ENCODE measurements at places on chromosomes 5 and 9.

DNA sequence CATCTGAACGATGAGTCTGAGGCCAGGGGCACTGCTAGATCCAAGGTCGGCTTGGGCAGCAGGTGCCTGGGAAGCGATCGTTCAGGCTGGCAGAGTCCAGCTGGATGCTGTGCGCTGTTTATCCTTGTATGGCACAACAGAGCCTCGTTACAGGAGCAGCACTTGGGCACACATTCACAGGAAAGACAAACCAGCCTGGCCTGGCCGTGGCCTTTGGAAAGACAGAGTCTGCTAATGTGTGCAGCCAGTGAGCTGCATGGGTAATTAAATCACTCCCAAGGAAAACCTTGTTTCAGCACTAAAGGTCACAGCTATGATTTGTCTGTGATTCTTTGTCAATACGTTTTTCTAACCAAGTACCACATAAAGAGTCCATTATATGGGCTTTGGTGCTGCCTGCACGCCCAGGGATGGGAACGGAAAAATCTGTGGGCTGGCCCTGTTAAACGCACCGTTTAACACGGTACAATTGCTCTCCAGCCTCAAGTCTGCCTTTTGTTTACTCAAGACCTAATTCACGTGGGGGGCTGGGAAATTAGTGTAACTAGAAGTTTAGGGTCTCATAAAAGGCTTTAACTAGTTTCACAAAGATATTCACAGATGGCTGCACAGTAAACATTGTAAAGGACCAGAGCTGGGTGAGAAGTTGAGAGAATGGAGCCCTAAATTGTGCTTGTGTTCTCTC lies 509.3 kb downstream of the KDM4C start:
- no peak for DNase-seq

GRCh38 chr5:178204935-178205748 lies 809 bp downstream of the HNRNPAB start:
- DNase-seq, result peak; percentile 38

- DNase-seq, result no peak
Observed at GRCh38 chr9:129198319-129199043, 20.4 kb upstream of the IER5L start.

DNA sequence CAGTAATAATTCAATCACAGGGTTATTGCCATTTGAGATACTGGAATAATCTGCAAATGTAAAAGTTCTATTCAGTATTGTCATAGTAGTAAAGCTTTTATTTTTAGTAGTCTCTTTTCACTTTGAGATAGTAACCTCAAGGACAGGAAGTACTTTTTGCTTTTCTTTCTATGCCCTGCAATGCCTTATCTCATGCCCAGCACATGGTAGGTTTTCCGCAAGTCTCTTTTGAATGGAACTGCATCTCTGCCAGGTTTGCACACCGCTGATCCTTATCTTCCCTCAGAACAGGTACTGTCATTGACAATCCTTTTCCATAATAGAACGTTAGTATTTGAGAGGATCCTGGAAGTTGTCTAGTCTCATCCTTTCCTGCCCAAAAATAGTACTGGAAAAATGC lies 91.8 kb upstream of the IFNK start:
- no peak for DNase-seq

DNA sequence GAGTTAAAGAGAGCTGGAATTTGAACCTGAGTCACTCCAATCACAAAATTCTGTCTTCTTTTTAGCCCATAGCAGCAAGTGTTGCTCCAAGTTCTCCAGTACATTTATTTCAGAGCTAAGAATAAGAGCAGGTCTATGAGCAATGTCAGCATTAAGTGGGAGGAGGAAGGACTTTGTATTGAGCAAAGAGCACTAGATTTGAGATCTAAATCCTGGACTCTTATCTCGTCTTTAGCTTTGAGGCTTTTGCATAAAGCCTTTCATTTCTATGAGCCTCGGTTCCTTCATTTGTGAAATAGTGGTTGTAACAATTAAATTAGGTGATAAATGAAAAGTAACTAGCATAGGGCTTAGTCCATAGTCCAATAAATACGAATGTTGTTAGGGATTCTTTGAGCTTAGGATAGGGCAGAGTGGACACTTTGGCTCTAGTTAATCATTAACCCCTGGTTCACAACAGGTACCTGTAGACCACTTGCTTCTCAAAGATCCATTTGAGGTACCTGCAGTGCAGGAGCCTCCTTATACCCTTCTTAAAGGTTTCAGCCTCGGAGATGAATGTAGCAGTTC lies 464.1 kb upstream of the KLF4 start:
- no peak for DNase-seq

- DNase-seq, result no peak
Observed at GRCh38 chr5:160330212-160330611, 17.8 kb upstream of the CCNJL start.

GRCh38 chr9:121021301-121021700 lies 28.8 kb downstream of the C5 start:
- DNase-seq, result no peak

GRCh38 chr5:109688630-109688969 lies 1.1 kb upstream of the MAN2A1 start:
- no peak for DNase-seq

DNA sequence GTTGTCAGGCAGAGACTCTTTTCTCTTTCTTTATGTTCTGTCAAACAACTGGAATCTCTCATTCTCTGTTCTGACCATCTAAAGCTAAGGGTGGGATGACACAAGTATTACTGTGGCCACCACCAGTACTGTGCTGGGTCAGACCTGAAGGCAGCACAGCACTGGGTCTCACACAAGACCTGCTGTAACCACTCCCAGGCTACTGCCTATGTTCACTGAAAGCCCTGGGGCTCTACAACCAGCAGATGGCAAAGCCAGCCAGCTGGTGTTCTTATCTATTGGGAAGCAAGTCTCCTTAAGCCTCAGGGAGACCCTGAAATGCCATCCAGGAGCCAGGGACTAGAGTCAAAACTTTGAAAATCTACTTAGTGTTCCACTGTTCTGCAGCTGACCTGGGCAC lies 189.5 kb downstream of the SLCO4C1 start:
- no peak for DNase-seq

DNA sequence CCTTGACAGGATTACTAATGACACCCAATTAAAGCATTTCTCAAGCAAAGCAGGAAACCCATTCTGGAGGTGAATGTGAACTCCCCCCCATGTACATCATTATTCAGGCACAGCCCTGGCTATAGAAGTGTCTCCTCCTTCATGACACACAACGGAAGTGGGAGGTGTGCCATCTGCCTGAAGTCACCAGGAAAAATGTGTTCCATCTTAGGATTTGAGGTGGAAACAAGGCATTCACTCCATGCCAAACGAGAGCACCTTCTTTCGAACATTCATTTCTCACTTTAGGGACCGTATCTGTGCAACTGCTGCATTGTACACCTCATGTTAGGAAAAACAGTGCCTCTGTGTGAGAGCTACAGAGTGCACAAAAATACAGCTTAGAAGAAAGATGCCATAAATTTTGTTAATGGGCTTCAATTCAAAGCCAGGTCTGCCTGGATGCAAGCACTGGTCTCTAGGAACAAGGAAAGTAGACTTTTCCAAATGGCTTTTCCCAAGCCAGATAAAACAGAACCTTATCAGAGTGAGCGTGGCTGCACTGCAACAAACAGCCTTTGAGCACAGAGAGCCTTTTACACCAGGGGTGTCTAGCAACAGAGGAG lies 19.4 kb downstream of the GOLM1 start:
- DNase-seq, result no peak
